ENCODE measurements at places on chromosomes 6 and 20.

DNA sequence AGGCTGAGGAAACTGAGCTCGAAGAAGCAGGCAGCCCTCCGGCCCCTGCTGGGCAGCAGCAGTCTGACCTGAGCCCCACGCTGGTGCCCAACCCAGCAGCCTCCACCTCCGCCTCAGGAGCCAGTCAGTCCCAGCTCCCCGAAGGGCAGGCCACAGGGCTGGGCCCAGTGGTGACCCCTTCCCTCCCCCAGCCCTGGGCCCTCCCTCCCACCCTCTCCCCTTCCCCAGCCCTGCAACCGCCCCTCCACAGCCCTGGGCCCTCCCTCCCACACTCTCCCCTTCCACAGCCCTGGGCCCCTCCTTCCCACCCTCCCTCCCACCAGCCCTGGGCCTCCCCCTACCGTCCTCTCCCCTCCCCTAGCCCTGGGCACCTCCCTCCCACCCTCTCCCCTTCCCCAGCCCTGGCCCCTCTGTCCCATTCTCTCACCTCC lies 115.0 kb downstream of the TAF4 start:
- DNase-seq, result no peak

GRCh38 chr6:136738692-136739057 lies 53.6 kb downstream of the MAP3K5 start:
- DNase-seq, result no peak

- no peak for DNase-seq
Measured at GRCh38 chr6:43724354-43724753, 36.8 kb upstream of the MRPS18A start.

- DNase-seq, result no peak
Measured at GRCh38 chr20:58963060-58963584, 17.9 kb upstream of the NELFCD start.

- no peak for DNase-seq
Measured at GRCh38 chr6:12047304-12047703, 35.2 kb downstream of the HIVEP1 start.
